ENCODE measurements at places on chromosomes 4 and X.

GRCh38 chrX:15349046-15349445 is 13.7 kb upstream of the PIGA start:
- peak; percentile 15 for DNase-seq

DNA sequence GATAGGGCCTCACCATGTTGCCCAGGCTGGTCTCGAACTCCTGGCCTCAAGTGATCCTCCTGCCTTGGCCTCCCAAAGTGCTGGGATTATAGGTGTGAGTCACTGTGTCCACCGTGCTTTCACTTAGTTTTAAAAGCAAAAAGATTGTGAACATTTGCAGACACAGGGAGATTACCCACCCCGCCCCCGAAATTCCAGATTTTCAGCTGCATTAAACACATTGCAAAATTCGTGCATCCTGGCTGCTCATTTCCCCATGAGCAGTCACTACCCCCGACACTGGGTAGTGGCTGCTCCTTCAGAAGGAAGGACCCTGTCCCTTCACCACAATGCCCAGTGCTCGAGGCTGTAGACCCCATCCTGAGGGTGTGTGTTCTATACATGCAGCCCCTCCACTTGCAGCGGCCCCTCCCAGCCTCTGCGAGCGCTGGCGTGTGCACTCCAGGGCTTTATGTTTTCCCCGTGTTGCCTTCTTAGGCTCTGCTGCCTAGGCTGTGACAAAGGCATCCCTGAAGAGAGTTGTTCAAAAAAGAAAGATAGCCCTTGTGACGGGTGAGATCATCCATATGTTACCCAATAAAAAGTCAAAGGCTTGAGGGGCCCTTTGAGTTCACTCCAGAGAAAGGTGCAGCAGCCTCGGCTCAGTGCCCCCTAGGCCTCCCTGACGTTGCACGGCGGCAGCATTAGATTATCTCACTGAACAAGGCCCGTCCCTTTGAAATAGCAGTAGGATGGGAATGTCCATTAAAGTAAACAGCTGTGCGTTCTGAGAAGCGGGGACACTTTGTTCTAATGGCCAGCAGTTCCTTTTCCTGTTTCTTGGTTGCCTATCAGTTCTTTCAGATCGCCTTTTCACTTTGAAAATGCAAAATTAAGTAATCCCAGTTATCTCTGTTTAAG is 71.6 kb downstream of the SHROOM2 start:
- no peak for DNase-seq

GRCh38 chrX:37420185-37420584 is 71.0 kb downstream of the PRRG1 start:
- DNase-seq, result no peak

- DNase-seq, result no peak
These were observed 38.7 kb downstream of the CNKSR2 start for GRCh38 chrX:21412883-21413282.

DNA sequence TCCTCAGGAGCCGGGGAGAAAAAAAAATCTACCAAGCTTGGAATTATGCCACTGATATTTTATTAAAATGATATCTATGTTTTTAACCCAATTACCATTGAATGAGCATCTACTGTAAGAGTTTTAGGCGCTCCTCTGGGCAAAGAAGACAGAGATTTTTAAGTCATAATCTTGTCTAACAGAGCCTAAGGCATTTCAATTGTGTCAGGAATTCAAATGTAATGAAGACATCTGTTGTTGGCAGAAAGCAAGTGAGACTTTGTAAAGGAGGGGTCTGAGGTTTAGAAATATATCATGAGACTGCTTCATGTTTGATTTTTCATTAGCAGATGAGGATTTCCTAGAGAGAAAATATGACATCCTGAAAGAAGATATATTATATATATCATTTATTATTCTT is 1158.1 kb downstream of the FSTL5 start:
- no peak for DNase-seq

DNA sequence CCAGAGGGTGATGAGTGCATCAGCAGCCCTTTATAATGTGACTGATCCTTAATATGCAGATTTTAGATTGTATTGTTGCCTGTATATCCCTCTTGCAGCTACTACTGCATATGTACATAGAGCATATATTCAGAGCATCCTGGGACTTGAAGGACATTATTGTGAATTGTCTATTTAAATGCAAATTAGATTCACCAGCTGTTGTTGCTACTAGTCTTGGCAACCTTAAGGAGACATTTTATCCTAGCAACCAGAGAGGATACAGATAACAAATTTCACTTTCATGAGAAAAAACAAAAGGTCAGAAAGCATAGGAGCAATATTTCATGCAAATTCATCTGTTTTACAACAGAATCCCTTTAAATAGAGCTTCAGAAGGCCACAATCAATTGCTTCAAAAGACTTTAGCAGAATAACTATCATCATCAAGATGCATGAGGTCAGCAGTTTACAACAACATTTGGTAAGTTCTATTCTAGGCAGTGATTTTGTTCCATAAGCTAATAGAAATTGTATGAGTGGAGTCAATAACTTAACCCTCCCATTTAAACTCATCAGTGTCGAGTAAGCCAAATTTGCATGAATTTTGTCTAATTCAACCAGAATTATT is 148.6 kb downstream of the GC start:
- no peak for DNase-seq

- DNase-seq, result no peak
These were observed 160.4 kb downstream of the PAPSS1 start for GRCh38 chr4:107559653-107560052.

GRCh38 chrX:20523626-20524312 is 257.1 kb upstream of the RPS6KA3 start:
- no peak for DNase-seq

GRCh38 chrX:34521563-34521962 is 135.5 kb downstream of the TMEM47 start:
- DNase-seq, result no peak

DNA sequence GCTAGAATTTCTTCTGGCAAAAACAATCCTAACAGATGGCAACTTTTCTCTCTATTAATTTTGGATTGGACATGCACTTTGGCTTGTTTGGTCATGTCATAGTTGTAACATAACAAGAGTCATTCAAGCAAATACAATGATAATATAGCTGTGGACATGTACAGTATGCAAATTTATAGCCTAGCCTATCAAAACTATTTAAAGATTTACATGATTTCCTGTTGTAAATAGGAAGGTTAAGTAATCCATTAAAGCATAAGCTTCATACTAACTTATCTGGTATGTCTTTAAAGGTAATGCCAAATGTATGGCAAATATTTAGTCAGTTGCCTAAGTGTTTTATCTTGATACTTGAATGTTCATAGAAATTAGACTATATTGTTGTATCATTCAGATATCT is 45.3 kb downstream of the RPA4 start:
- no peak for DNase-seq

- DNase-seq, result no peak
These were observed 600.5 kb upstream of the SLIT2 start for GRCh38 chr4:19650903-19651864.

GRCh38 chr4:72006586-72006985 is 25.2 kb upstream of the NPFFR2 start:
- no peak for DNase-seq

- DNase-seq, result no peak
These were observed 20.8 kb downstream of the FGFRL1 start for GRCh38 chr4:1031956-1032795.

DNA sequence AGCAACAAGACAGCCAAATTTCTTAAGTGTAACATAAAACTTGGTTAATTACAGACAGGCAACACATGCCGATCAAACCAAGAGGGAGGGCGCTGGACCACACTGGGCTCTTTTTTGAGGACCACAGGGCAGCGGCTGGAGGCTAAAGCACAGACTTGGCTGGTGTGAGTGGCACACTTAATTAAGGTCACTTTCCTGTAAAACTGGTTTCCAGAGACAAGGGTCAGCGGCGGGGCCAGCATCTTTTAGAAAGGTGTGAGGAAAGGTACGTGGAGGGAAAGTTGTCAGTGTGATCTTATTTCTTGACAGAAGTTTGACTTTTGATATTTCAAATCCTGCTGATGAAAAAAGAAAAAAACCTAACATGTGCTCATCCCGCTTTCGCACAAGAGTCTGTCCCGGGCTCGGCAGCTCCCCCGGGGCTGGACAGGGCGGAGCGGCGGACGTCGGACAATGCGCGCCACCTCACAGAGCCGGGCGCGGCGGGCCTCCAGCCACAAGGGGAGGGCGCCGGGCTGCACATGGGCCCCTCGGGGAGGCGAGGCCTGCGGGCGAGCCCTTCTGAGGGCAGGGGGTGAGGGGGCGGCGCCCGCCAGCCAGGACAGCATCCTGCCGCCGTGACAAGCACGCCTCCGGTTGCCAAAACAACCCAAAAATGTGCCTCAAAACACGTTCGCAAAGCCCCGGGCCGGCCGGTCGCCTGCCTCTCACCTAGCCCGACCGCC is 660 bp upstream of the HSPA4L start:
- peak; percentile 26 for DNase-seq

DNA sequence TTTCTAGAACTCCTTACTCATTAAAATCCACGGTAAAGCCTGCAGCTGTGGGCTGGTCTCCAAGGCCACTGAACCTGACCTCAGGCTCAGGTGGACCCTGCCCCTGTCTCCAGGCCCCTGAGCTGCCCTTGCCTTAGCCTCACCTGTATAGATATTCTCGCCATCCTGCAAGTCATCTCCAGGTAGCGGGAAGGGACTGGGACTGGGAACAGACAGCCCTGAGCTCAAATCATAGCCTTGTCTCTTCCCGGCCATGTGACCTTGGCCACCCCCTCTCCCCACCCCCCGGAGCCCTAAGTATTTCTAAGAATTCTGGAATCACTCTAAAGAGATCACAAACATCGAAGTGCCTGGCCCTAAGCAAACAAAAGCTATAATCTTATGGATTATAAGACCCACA is 17.7 kb downstream of the ABLIM2 start:
- DNase-seq, result no peak

DNA sequence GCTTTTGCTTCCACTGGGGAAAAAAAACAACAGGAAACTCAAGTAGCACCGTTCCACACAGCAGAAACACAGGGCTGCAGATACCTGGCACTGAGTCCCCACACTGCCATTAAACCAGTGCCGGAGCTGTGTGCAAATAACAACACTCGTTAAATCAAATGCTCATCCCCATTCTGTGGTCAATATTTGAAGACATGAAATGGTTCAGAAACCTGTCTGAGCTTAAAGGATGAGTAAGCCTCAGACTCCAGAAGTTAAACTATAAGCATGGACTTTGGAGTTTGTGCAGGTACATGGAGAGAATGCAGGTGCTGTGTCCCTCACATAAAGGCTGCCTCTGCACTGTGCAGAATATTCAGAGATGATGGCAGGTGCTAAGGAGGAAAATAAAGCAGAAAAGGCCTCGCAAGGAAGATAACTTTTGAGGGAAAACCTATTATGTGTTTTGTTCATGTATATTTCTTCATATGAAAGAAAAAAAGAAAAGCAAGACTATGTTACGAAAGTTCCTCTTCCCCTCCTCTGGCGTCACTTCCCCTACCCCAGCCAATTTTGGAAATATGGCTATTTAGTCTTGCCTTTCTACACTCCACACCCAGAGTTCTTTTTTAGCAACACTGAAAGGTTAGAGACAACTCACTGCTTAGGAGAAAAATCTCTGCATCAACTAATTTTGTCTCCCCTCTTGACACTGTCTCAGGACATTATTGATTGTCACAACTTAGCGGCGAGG is 4.6 kb downstream of the MPP1 start:
- no peak for DNase-seq

DNA sequence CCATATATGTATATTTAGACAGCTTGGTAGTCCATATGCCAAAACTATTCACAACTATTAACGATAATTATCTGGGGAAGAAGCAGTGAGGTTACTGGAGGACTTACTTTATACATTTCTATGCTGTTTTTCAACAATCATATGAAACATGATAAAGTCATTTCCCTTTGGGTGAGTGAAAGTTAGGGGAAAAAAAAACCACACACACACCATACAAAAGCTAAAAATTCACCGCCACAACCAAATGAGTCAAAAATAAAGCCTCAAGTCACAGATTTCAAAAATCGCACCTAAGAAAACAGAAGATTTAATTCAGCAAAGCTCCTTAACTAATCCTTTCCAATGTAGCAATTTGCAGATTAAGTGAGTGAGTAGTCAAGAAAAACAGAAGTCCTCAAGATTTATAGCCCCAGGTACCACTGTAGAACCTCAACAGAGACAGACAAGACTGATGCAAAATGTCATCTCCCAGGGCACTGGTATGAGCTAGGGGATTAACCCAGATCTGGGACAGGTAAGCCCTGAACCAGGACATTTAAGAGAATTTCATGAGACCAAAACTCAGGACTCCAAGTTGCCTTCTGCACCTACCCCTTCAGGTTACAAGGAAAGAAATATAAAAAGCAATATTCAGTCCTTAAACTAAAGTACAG is 35.1 kb downstream of the SYTL4 start:
- no peak for DNase-seq

DNA sequence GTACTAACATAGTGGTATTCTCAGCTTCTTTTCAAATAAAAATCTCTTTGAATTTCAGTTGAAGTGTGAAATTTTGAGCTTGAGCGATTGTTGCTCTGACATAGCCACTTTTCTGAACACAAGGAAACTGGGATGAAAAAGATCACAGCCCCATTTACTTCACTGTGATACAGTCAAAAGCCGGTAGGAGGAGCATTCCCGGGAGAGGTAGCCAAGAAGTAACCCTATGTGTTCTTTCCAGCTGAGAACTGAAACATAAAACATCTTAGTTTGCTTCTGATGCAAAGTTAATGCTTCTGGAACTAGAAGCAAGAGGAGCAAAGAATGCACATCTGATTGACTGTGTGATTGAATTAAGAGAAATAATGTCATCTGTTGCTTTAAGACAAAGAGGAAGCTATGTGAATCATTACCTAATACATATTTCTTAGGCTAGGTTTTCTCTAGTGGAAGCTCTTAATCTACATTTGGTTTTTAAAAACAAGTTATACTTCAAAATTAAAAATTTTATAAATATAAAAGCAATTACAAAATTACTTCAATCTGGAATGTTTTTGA is 88.3 kb upstream of the UNC5C start:
- no peak for DNase-seq

DNA sequence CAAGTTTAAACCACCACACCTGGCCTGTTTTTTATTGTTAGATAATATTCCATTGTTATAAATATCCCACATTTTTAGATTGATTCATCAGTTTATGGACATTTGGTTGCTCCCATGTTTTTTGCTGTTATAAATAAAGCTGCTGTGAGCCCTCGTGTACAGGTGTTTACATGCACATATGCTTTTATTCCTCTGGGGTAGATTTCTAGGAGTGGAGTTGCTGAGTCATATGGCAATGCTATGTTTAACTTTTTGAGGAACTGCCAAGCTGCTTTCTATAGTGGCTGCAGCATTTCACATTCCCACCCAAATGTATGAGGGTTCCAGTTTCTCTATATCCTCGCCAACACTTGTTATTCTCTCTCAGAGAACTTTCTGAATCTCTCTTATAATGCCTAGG is 90.5 kb downstream of the TBL1X start:
- no peak for DNase-seq

DNA sequence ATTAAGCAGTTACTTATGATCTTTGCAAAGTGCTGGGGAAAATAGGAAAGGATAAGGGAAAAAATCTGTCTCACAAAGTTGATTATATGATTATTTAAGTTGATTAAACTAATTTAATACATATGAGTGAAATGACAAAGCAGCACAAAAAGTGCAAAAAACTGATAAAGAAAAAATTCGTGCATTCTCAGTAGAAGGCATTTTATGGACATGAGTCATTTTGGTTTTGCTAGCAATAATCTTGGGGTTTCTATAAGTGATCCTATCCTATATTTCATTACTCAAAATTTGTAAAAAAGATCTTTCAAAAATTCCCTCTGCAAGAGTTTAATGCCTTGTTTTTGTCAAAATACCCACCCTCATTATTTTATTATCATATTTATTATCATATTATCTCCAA is 224.2 kb upstream of the ANXA10 start:
- DNase-seq, result no peak

- no peak for DNase-seq
These were observed 56.8 kb upstream of the EXOC1L start for GRCh38 chr4:55762819-55763218.

All from progenitor cell of endocrine pancreas (in vitro differentiated cells).